ENCODE measurements at places on chromosomes 16 and 17.

DNA sequence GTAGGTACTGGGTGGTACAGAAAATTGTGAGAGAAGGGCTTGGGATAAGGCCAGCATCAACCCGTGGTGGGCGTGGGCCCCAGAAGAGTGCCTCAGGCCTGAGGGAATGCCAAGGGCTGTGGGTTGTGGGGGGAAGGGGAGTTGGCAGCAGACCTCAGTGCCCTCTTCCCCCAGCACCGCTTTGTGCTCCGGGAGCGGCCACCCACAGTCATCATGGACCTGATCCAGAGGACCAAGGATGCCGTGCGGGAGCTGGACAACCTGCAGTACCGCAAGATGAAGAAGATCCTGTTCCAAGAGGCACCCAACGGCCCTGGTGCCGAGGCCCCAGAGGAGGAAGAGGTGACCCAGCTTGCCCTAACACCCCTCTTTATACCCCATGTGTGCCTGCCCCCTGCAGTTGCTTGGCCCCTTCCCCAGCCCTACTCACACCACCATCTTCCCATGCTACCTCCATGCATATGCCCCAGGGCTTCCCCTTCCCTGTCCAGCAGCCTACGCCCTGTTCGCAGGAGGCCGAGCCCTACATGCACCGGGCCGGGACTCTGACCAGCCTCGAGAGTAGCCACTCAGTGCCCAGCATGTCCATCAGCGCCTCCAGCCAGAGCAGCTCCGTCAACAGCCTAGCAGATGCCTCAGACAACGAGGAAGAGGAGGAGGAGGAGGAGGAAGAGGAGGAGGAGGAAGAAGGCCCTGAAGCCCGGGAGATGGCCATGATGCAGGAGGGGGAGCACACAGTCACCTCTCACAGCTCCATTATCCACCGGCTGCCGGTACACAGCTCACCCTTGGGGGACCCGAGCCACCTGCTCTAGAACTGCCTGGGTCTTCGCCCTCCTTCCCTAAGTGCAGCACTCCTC, 9.1 kb downstream of the TAOK2 start:
- no peak for DNase-seq

GRCh38 chr16:61926766-61927165, 109.5 kb downstream of the CDH8 start:
- no peak for DNase-seq

DNA sequence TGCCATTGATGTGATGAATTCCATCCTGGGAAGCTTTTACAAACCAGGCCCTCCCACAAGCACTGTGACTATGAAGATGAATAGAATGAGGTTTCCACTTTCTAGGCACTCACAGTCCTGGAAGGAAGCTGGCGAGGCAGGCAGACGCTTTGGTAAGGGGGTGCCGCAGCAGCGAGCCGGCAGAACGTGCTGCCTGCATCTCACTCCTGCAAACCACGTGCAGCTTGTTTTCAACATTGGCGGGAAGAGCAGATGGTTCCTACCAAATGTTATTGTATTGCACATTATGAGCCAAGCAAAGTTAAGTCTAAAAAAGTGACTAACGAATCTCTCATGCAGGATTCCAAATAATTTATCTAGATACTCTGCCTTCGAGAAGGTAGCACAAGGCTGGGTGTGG, 3.7 kb upstream of the DNAI2 start:
- DNase-seq: no peak

- no peak for DNase-seq
These were observed 135.2 kb upstream of the SALL1 start for GRCh38 chr16:51286272-51286671.

DNA sequence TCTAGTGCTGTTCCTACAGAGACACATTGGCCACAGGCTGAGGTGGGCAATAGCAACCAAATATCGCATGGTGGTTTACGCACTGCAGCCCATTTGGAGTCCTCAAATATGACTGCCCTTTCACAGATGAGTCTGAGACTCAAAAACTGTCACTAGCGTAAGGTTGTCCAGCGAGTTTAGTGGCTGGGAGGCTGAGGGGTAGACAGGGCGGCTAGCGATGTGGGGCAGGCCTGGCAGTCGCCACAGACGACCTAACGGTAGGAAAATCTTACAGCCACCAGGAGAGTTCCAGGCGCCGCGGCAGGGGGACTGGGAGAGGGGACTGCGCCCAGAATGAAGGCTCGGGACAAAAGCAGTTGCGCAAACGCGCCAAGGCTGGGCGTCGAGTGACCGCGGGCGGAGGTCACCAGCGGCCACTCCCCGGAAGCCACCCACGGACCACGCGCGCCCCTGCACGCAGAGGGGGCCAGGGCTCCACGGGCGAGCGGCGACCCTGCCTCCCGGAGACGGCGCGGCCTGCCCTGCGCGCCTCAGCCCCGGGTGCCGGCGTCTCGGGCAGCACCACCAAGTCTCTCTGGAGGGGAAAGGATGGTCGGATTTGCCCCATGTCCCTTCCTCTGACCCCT, 699 bp upstream of the MAP1LC3B start:
- DNase-seq: no peak

DNA sequence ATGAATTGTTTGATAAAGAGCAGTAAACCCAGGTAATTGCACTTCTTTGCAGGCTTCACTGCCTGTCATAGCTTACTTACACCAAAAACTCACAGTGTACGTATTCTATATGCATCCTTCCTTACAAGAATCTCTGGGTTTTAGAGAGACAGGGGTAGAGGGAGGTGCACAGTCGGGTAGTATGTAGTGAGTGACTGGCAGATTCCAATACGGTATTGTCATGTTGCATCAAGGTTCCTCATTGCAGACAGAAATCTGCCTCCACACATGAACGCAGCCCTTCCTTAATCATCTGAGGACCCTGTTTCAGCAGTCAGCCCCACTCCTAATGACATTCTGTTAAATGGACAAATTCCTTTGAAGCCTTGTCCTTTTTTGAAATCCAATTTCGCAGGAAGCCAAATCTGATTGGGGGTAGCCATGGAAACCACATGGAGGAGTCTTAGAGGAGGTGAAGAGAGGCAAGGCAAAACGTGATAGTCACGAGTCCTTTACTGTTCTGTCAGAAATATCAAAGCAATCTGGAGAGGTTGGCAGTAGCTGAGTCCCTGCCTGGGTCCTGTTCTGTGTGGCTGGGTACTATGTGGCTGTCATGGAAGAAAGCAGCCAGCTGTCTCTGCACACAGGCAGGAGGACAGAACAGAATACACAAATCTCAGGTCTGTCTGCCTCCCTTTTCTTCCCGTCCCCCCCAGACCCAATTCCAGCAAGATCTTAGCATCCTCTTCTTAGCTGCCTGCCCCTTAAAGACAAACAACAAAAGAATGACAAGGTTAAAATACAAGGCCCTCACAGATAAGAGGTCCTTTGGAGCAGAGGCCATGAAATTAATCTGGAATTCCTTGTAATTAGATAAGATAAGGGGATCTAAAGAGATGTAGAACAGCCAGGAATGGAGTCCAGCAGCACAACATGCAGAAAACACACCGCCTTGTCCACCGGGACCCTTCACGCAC, 3.1 kb upstream of the SKAP1 start:
- no peak for DNase-seq

DNA sequence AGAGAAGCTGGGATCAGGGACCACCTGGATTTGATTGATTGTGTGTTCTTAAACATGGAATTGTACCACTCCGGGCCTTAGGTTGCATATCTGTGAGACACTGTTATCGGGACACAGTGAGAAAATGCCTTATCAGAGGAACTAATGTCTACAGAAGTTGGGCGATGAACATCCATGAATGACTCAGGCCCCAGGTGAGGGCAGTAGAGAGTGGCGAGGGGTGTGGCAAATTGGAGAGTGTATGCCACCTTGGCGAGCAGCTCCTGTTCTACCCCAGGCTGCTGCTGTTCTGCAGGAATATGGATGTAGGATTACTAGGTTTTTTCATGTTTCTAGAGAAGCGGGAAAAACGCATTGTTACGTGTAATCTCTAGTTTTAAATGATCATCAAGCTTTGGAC, 38.8 kb downstream of the CLEC16A start:
- no peak for DNase-seq

GRCh38 chr17:1108478-1108764, 71.4 kb downstream of the ABR start:
- DNase-seq: no peak

DNA sequence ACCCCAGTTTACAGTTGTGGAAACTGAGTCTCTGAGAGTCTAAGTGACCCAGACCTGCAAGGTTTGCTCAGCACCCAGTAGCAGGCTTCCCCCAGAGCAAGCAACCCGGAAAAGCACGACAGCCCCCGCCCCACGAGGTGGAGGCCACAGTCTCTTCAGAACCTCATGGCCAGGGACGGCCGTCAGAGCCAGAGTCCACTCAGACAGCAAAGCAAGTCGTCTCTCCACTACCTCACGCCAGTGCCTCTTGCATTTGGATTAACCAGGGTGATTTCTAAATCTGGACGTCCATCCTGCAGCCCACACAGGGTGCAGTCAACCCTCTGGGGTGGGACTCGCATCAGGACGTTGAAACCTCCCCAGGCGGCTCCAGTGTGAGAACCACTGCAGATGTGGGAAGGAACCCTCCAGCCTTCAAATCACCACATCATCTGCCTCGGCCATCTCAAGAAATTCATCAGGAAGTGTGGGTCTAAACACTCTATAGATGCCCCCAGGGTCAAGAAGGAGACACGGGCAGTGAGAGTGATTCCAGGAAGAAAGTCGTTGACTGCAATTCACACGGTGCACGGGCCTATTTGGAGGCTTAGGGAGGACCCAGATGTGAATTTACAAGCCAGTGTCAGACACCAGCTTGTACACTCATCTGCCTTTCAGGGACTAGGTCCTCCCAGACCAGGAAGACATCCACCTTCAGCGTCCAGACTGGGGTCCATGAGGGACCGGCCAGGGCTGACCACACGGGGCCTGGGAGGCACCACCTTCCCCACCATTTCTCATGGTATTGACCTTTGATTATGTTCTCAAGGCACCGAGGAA, 20.2 kb upstream of the RBFOX3 start:
- no peak for DNase-seq

DNA sequence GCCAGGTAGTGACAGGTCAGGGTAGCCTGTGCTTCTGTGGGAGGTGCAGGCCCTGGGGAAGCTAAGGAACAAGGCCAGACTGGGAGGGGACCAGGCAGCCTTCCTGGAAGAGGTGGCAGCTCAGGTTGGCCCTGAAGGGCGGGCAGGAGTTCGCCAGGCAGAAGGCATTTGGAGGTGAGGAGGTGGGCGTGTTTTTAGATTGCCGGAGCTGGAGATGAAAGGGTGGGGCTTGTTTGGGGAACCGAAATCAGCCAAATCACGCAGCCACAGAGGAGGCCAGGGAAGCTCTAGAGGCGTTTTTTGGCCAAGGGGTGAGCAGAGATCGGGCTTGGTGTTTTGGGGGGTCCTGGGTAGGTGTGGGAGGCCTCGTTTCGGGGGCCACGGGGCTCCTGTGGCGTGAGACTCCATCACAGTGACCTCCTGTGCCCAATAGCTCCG, 7.6 kb downstream of the ADCY7 start:
- no peak for DNase-seq

DNA sequence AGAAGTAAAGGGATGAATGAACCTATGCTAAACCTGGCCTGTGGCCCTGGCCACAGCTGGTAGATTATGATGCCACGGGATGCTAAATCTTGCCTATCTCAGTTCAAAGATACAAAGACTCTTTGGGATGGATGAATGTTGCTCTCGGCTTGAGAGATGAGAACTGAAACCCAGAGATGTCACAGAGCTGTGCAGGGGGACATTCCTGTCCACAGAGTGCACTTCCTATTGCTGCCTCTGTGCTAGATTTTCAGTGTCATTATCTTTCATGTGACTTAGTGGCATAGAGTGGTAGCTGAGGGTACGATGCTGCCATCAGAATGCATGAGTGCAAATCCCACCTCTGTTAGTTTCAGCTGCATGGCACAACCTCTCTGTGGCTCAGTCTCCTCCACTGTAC, 2.3 kb upstream of the MT1M start:
- DNase-seq: no peak

DNA sequence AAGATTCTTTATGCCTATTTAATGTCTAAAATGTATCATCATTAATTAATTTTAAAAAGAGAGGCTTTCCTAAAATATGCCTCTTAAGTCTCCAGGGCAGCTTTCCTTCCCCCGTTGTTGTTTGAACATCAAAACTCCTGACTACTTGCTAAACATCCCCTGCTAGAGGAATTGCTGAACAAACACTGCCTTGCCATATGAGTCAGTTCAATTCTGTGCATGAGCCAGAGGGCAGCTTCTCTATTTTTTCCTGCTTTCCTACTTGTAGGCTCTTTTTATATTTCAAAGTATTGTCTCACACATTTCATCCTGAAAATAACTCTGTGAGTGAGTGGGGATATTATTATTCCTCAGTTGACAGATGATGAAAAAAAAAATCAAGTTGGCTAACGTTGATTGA, 143.4 kb downstream of the HS3ST4 start:
- DNase-seq: no peak

GRCh38 chr17:66951605-66951953, 12.9 kb upstream of the CACNG4 start:
- DNase-seq: no peak

DNA sequence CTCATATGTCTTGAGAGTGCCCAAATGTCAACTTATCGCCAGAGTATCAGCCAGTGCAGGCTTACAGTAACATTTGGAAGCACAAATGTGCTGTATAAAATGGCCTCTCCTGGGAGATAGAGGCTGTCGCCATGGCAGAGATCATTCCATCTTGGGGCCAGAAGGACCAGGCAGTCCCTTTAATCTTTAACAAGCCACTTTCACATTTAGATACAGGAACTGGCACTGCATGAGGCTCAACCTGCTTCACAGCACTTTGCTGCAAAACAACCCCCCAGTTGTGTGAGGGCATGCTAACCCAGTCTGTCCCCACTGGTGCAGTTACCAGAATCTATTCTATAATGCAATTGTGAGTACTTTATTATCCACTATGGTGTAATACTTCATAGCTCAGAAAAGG, 4.7 kb upstream of the RFFL start:
- no peak for DNase-seq

- DNase-seq: no peak
These were observed 694 bp upstream of the TBCD start for GRCh38 chr17:82751171-82751570.

- DNase-seq: no peak
These were observed 28.2 kb downstream of the ST3GAL2 start for GRCh38 chr16:70410734-70411133.

DNA sequence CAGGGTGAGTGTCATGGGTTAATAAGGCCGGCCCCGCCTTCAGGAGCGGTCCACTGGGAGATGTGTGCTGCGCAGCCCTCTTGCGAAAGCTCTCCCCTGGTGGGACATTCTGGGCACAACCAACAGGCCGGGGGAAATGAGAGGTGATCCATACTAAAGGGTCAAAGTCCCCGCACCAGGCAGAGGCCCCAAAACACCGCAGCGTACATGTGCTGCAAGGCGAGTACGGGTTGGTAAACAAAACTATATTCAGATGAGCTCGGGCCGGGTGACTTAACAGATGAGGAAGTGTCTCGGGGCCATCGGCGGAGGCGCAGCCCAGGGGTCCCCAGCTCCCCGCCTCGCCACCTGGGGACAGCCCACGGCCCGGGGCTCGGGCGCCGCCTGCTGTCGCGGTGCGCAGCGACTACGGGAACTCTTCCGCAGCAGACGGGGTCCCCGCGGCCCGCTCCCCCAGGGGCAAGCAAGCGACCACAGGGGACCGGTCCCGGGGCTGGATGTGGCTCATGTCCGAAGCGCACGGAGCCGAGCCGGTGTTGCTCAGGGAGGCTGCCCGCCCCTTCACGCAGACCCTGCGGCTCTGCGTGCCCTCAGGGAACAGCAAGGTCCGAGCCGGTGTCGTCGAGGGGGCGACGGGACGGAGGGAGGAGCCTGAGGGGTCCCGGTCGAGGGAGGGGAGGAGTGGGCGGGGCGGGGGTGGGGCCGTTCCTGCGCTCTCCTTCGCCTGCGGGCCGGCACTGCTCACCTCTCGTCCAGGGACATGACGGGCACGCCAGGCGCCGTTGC, at the start of gene RAB37:
RAB37 (plus strand) TSS at position 744 of the 786 bp plus-strand sequence; CDS start at position 761, 17 bp downstream.
- no peak for DNase-seq
